AG08396 (cell line): ENCODE measurements at places on chromosomes 12 and 14.

GRCh38 chr14:102988054-102988453 lies 65.6 kb downstream of the AMN start:
- DNase-seq: no peak

GRCh38 chr14:65279510-65279909 lies 133.0 kb upstream of the FUT8 start:
- no peak for DNase-seq

DNA sequence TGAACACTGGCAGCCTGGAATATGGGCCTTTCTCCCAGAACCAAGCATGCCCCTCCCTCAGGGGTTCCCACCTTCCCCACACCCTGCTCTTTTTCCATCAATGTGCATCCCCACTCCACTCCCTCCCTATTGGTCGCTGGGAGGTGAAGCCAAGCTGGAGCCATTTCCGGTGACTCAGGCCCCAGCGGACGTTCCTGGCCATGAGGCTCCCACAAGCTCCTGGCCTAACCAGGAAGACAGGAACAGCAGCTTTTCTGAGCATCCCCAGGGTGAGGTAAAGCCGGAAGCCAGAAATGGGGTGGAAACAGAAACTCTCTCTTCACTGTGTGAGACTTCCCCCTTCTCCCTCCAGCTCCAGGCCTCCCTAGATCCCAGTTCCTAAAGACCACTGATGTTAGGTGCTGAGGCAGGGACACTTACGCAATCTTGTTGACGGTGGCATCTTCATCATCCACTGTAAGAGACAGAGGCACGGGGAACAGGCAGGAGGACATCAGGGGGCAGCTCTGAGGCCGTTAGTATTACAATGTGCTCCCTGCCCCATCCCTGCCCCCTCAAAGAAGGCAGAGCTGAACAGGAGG lies 5.1 kb downstream of the LMBR1L start:
- DNase-seq: no peak

- no peak for DNase-seq
These were observed 1.7 kb upstream of the SUOX start for GRCh38 chr12:55995366-55995765.

- peak; percentile 65 for DNase-seq
These were observed 174.2 kb downstream of the SSPN start for GRCh38 chr12:26369588-26369987.
